ENCODE measurements at places on chromosomes 12 and 14. TPM values are rescaled to one million over a fixed set of nuclear protein-coding genes. Genes with fewer than 3 reads are reported as not detected.
A peak's percentile ranks its signal among the peaks of the same experiment; 100 is the strongest.

DNA sequence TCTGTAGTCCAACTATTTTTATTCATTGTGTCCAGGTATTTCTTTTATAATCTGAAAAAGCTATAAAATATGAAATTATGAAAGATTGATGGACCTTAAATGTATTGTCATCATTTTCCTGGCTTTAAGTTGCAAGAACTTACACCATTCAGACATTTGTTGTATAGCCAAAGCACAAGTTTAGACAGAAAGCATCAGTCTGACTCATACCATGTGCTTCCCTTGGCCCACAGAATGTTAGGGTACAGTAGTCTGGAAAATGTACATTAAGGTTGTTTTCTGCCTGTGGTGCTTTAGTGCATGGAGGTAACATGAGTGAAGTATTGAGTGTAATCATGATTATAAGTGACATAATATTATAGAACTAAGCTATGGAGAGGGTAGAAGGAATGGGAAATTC, 1002.5 kb downstream of the BCL11B start:
- no peak for DNase-seq

DNA sequence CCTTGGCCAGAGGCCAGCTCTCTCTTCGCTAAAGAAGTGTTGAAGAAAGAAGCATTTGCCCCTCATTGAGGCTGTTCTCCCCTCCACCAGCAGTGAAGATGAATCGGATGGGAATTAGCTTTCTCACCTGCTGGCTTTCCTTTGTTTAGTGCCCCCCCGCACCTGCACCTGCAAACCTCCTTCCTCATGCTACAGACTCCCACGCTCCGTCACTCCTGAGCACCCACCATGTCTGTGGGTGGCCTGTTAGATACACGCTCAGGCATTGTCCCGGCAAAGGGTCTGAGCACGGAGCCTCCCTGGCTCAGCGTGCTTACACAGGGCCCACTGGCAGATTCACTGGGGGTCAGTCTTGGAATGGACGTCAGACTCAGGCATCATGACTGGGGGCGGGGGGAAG, 121.6 kb downstream of the GLT1D1 start:
- no peak for DNase-seq

DNA sequence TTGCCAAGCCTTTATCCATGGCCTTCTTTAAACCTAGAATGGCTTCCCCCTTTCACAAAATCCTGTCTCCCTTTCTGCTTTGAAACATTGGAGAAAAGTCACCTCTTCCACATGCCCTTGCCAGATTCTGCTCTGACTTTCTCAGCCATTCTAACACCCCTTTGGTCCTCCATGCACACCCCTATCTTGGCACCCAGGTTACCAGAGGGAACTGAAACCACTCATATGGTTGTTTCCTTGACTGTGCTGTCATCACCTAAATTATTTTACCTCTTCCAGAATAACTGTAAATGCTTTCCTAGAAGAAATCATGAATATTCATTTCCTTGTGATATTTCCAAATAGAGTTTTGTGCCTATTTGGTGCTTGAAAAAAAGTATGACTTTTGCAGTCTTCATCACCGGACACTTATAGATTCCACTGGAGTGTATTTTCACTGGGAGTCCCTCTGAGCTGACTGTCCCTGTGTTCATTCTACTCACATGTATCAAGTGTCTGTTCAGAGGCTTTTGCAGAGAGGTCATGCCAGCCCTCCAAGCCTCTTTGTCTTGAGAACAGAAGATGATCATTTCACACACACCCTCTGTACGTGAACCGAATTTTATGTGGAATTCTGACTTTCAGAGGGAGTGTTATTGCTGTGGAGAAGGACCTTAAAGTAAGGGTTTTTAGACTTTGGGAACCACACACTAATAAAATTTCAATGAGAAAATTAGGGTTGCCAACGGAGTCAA, 74.1 kb downstream of the PLXNC1 start:
- DNase-seq: no peak

- no peak for DNase-seq
Observed at GRCh38 chr12:104701756-104702155, 245.0 kb downstream of the CHST11 start.

- DNase-seq: peak; percentile 74
Observed at GRCh38 chr12:113040722-113041171, 15.8 kb upstream of the DTX1 start.

DNA sequence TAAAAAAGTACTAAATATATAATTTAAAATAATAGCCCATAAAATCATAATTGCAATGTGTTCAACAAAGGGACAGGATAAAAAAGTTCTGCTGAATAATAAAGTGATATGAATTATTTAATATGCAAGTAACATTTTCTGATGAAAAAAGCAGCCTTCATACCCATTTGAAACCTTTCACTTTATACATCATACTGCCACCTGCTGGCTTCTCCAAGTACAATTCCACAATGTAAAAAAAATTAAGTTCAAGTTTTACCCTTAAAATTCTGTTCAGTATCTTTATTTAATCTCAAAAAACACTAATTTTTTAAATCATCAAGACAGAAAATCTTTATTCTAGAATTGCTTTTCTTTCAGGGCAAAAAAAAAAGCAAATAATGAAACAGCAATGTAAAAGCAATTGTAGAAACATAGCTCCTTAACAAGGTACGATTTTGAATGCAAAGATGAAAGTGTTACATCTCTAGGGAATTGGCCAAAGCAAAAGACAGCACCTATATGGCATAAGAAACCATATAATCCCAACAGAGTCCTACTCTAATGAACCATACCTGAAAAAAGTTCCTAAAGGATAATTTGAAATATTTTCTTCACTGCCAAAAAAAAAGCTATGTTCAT, 15.0 kb downstream of the MDM1 start:
- DNase-seq: no peak

DNA sequence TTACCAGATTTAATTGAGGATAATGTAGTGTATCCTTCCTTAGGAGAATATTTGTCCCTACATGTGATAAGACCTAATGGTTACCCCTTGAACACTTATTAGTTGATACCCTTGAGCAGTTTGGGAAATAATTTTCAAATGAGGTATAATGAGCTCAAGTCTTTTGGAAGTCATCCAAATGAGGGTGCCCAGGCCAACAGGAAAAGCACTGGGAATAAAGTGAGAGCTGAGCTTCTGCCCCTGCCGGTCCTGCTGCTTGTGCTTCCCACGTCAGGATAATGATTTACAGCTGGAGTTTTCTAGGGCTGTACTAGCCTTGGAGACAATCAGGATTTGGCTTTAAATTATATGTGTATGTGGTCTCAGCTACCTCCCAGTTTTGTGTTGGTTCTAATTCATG, 178.8 kb upstream of the FRMD6 start:
- no peak for DNase-seq

DNA sequence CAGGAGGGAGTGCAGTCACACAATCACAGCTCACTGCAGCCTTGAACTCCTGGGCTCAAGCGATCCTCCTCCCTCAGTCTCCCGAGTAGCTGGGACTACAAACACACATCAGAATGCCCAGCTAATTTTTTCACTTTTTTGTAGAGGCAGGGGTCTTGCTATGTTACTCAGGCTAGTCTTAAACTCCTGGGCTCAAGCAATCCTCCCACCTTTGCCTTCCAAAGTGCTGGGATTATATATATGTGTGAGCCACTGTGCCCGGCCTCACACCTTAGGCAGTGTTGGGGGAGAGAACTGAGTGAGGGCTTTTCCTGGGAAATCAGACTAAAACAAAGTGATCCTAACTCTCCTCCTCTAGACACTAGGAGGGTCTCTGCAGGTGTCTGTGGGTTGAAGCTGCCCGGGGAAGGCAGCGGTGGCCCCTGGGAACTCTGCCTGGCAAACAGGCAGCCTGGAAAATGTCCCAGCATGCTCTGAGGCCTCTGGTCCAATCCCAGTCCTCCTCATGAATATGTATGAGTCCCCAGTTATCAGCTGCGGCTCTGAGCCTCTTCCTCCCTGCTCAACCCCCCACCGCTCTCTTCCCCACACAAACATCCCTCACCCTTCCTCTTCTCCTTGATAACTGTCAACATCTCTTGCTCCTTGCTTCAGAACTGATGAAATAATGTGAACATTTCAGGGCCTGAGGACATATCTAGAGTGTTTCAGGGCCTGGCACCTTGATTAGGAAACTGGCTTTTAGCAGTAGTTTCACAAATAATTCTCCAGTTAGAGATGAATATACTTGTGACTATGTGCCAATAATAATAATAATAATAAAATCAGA, 7.9 kb upstream of the NAA25 start:
- DNase-seq: peak; percentile 33

GRCh38 chr12:72201457-72201856, 70.7 kb upstream of the TRHDE start:
- no peak for DNase-seq

GRCh38 chr12:42482041-42482747, 107.4 kb downstream of the PRICKLE1 start:
- DNase-seq: no peak

GRCh38 chr12:59744564-59744963, 148.7 kb downstream of the SLC16A7 start:
- no peak for DNase-seq

- no peak for DNase-seq
Observed at GRCh38 chr12:19036673-19037357, 92.7 kb upstream of the PLEKHA5 start.

DNA sequence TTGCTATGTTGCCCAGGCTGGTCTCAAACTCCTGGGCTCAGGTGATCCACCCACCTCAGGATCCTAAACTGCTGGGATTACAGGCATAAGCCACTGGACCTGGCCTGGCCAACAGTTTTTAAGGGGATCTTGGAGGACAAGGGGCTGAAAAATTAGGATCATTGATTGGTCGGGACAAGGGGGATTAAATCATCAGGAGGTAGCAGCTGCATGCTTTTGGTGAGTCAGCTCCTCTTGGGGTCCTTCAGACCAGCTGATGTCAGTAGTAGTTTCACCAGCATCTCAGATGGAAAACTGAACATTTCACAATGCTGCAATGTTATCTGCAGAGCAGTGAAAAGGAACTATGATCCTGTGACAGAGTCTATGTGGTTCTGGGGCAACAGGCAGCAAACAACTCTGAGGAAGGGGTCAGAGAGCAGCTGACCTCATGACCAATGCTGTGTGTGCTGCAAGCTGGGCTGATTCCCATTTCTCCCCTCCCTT, 6.3 kb downstream of the LRRC74A start:
- DNase-seq: no peak

DNA sequence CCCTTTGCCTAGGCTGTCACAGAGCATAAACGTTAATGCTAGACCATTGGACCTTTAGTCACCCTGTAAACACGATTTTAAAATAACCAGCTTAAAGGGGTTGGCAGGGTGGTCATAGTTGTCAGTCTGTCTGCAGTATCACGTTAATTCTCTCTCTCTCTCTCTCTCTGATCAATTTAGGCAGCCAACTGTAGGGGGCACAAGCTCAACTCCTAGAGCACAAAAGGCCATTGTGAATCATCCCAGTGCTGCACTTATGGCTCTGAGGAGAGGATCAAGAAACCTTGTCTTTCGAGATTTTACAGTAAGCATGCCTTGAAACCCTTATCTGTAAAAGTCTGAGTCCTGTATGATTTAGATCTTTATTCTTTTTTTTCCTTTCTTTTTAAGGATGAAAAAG, 97.1 kb downstream of the SCAF11 start:
- DNase-seq: no peak

GRCh38 chr12:31759632-31760459, 31.0 kb upstream of the AMN1 start:
- no peak for DNase-seq

DNA sequence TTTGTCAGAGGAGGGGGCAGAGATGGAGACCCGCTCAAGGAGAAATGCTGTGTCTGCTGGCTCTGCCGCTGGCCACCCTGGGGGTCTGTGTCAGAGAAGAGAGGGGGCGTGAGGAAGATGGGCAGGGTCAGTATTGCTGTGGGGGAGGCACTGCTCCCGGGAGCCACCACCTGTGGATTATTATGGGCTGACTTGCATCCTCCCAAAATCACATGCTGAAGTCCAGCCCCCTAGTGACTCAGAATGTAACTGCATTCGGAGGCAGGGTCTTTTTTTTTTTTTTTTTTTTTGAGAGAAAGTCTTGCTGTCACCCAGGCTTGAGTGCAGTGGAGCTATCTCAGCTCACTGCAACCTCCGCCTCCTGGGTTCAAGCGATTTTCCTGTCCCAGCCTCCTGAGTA, 12.3 kb downstream of the ABCD4 start:
- DNase-seq: no peak

DNA sequence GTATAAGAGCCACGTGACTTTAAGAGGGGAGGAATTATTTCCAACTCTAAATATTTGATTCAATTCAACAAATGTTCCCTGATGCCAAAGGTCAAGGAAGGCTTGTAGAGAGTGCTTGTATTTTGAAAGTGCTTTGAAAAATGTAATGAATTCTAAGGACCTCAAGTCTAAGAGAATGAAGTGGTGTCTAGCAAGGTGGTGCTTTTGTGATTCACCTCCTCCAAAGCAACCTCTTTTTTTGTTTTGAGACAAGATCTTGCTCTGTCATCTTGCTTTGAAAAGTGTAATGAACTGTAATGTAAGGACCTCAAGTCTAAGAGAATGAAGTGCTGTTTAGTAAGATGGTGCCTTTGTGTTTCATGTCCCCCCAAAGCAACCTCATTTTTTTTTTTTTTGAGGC, 13.7 kb downstream of the AK7 start:
- DNase-seq: no peak

GRCh38 chr14:62557416-62557815, 487.8 kb downstream of the KCNH5 start:
- DNase-seq: no peak

- peak; percentile 66 for DNase-seq
Observed at GRCh38 chr12:131608740-131609690, 101.9 kb upstream of the SFSWAP start.

- peak; percentile 92 for DNase-seq
Observed at GRCh38 chr12:49962861-49963765, 1.4 kb downstream of the AQP5 start.

- DNase-seq: no peak
Observed at GRCh38 chr12:16112612-16113560, 164.6 kb downstream of the SLC15A5 start.

DNA sequence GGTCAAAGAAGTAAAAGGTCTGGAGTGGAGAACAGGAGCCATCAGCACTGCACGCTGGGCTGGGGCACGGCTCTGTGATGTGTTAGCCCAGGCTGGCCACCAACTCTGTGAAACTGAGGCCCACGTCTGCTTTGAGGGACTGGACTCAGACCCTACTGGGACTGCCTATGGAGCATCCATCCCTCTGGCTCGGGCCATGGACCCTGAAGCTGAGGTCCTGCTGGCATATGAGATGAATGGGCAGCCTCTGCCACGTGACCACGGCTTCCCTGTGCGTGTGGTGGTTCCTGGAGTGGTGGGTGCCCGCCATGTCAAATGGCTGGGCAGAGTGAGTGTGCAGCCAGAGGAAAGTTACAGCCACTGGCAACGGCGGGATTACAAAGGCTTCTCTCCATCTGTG, 7.1 kb downstream of the SUOX start:
- DNase-seq: no peak

Gene LRRC43
- not detected for total RNA-seq

Gene OASL
- 51.1 TPM for total RNA-seq

Gene ZNF740
- total RNA-seq: 22.2 TPM

Gene MRPL51
- 315 TPM for total RNA-seq

Gene RACGAP1
- total RNA-seq: 157 TPM

Gene IFNG-AS1
- not detected for total RNA-seq

Gene PTGR2
- total RNA-seq: 6.2 TPM

Gene SOAT2
- total RNA-seq: not detected

Gene TAS2R7
- not detected for total RNA-seq

Gene PCNX1
- 25.4 TPM for total RNA-seq

Gene REC8
- total RNA-seq: 0.66 TPM

Gene NRXN3
- 0.07 TPM for total RNA-seq
